Stomach (tissue), 19 donors: ENCODE measurements at places on chromosomes 1 and 21. TPM values are rescaled to one million over a fixed set of nuclear protein-coding genes. Genes with fewer than 3 reads are reported as not detected.
A peak's percentile ranks its signal among the peaks of the same experiment; 100 is the strongest.

Gene DIO1
- not detected for total RNA-seq

- H3K27ac ChIP-seq = no peak overlapping the region
- H3K27me3 ChIP-seq = no peaks in the 10 kb centered on the region
- H3K4me3 ChIP-seq = no peak overlapping the region
- no peak for DNase-seq
Observed at GRCh38 chr1:61287014-61287413, 204.7 kb downstream of the NFIA start.

Gene DIPK1A
- 6.4 TPM for total RNA-seq

DNA sequence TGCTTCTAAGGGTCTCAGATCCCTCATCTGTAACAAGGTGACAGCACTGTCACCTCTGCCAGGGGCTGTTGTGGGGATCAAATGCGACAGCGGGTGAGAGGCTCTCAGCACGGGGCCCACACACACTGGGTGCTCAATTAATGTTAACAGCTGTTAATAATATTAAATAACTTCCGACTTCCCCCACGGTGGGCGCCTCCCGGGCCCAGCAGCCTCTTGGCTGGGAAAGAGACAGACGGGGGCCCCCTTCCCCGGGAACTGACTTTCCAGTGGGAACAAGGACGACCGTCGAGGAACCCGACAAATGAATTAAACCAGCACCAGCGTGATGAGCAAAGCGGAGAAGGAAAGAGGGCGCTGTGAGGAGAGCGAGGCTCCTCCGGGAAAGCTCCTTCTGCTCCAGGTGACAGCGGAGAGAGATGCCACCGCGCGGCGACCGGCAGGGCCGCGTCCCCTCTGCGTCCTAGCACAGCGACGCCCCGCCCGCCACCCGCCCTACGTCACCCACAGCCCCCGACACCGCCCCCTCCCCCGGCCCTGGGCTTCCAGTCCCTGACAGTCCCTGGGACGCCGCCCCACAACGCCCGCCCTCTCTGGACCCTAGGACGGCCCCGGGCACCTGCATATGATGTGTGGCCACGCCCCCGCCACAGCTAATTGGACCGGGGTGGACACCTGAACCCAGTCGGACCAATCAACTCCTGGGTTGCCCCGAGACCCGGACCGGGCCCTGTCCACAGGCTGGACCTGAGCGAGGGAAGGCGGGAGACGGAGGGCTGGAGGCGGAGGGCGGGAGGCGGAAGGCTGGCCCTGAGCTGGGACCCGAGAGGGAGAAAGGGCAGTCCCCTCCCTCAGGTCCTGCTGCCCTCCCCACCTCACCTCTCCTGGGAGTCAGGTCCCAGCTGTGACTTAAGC lies 38.2 kb downstream of the MATN1 start:
- H3K4me3 ChIP-seq = peak overlapping the region; percentile 39
- H3K36me3 ChIP-seq = no peaks in the 10 kb centered on the region
- DNase-seq = peak; percentile 94
- H3K4me1 ChIP-seq = no peaks in the 10 kb centered on the region
- peaks cover 7% of the 10 kb centered on the region for H3K27me3 ChIP-seq

DNA sequence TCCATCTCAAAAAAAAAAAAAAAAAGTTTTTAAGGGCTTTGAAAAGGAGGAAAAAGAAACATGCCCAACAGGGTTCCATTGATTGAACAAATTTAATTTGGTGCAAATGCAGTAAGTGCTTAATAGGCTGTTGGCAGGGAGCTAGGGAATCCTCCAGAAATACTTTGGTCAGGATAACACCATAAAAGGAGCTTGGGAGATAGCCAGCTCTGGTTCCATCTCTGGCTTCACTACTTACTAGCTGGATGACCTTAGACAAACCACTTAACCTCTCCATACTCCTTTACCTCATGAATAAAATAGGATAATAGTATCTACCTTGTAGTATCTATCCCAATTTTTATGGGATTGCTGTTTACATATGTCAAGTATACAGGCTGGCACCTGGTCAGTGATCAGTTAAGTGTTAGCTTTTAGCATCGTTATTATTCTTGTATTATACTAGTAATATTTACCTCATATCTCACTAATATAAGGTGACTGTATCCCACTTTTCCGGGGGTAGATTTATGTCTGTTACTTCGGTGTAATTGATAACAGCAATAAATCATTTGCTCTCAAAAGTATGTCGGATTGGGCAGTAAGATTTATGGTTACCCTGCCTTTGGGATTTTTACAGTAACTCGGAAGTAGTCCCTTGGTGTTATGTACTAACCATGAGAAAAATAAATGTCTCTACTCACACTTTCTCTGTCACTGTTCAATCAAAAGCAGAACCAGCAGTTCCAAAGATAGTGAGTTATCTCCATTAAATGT lies 36.4 kb downstream of the BTG3 start:
- H3K4me3 ChIP-seq = no peak overlapping the region
- H3K36me3 ChIP-seq = peaks cover 4% of the 10 kb centered on the region
- no peak for DNase-seq
- no peaks in the 10 kb centered on the region for H3K27me3 ChIP-seq
- H3K27ac ChIP-seq = no peak overlapping the region
- peaks cover 7% of the 10 kb centered on the region for H3K4me1 ChIP-seq

DNA sequence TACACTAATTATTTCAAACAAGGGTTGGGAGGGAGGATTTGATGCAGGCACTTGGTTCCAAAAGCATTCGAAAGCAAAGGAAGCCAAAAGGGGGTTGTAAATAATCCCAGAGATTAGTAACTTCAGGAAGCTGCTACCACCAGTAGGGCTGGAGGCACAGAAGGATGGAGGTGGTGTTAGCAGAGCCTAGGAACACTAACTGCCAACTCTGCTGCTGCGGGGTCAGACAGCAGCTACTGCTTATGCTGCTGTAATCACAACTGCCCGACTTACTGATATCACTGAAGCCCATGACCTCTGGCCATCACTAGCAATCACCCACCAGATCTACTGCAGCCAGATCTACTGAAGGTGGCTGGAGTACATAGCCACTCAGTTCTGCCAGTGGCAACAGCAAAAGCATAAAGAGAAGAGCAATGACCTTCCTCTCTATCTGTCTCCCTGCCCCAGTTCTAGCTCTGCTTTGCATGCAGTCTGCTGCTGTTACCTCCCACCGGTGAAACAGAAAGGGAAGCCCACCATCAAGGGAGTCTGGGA lies 408.5 kb downstream of the PLPP3 start:
- H3K36me3 ChIP-seq = no peaks in the 10 kb centered on the region
- no peak overlapping the region for H3K4me3 ChIP-seq
- H3K27ac ChIP-seq = no peak overlapping the region
- H3K27me3 ChIP-seq = no peaks in the 10 kb centered on the region

DNA sequence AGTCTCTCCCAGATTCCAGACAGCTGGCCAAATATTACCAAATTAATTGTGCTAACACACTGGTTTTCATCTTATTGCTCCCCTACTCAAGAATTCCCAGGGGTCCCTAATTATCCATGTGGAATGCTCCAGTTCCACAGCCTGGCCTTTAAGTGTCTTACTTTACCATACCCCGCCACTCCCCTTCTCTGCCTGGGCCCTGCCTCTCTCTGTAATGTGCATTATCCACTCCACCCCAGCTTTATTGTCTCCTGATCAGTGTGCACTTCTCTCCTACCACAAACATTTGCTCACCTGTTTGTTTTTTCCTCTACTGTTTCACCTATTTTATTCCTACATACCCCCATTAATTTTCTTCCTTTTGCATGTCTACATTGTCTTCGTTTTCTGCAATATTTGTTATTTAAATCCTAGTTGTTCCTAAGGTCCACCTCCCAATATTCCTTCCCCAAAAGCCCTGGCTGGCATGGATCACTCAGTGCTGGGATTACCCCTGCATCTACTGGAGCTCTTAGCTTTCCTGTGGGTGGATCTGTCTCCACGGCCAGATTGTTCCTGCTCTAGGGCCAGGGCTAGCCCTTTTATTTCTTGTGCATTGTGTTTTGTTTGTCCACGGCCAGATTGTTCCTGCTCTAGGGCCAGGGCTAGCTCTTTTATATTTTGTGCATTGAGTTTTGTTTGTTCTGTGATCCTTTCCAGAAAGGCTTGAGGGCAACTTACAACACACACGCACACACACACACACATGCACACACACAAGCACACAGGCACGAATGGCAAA lies 33.4 kb upstream of the ATP1B1 start:
- DNase-seq = no peak
- no peaks in the 10 kb centered on the region for H3K27me3 ChIP-seq
- H3K4me1 ChIP-seq = peaks cover 3% of the 10 kb centered on the region
- H3K27ac ChIP-seq = no peak overlapping the region
- no peak overlapping the region for H3K4me3 ChIP-seq

GRCh38 chr1:150627826-150628410 lies 1.5 kb downstream of the ENSA start:
- peak overlapping the region; percentile 98 for H3K27ac ChIP-seq
- no peaks in the 10 kb centered on the region for H3K27me3 ChIP-seq
- peaks cover 67% of the 10 kb centered on the region for H3K4me1 ChIP-seq
- DNase-seq = no peak

Gene LCE6A
- total RNA-seq = not detected

GRCh38 chr1:192357924-192358323 lies 41.1 kb downstream of the RGS21 start:
- H3K4me3 ChIP-seq = no peak overlapping the region
- no peak overlapping the region for H3K27ac ChIP-seq
- H3K4me1 ChIP-seq = no peaks in the 10 kb centered on the region
- DNase-seq = no peak
- H3K27me3 ChIP-seq = no peaks in the 10 kb centered on the region

Gene CD101
- 8.8 TPM for total RNA-seq

Gene NECTIN4
- total RNA-seq = 7.0 TPM

GRCh38 chr1:84078108-84078841 lies 65.8 kb upstream of the PRKACB start:
- H3K36me3 ChIP-seq = no peaks in the 10 kb centered on the region
- peaks cover 14% of the 10 kb centered on the region for H3K4me1 ChIP-seq
- H3K27ac ChIP-seq = peak overlapping the region; percentile 95
- peak overlapping the region; percentile 81 for H3K4me3 ChIP-seq

- H3K4me3 ChIP-seq = no peak overlapping the region
- peak; percentile 13 for DNase-seq
- H3K4me1 ChIP-seq = no peaks in the 10 kb centered on the region
- H3K27ac ChIP-seq = no peak overlapping the region
- peaks cover 23% of the 10 kb centered on the region for H3K36me3 ChIP-seq
Observed at GRCh38 chr1:171727778-171728177, 14.1 kb downstream of the VAMP4 start.
